ENCODE measurements at places on chromosomes 2 and 18.

DNA sequence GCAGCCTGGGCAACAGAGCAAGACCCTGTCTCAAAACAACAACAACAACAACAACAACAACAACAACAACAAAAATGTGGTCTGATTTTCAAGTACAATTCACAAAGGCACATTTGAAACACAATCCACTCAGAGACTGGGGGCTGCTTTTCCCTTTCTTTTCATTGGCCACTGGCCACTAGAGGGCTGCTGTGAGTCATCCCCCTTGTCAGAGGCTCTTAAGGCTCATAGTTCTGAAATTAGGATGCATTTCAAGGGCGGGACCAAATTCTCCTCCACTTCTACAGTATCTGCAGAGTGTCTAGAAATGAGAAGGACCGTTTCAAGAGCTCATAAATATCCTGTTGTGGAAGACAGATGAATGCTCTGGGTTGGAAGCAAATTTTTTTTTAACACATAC, 285.4 kb downstream of the NRXN1 start:
- DNase-seq: peak; percentile 60
- no peak overlapping the region for H3K27ac ChIP-seq
- H3K4me1 ChIP-seq: no peaks in the 10 kb centered on the region
- no peak overlapping the region for H3K4me3 ChIP-seq

- H3K27me3 ChIP-seq: peaks cover 6% of the 10 kb centered on the region
- H3K4me1 ChIP-seq: no peaks in the 10 kb centered on the region
- H3K36me3 ChIP-seq: no peaks in the 10 kb centered on the region
- DNase-seq: no peak
- H3K4me3 ChIP-seq: no peak overlapping the region
Observed at GRCh38 chr2:45049569-45050336, 40.5 kb upstream of the SIX2 start.

GRCh38 chr2:15732341-15733077, 140.8 kb downstream of the DDX1 start:
- H3K4me3 ChIP-seq: no peak overlapping the region
- no peak overlapping the region for H3K27ac ChIP-seq
- H3K4me1 ChIP-seq: peaks cover 3% of the 10 kb centered on the region
- DNase-seq: no peak
- peaks cover 4% of the 10 kb centered on the region for H3K27me3 ChIP-seq

GRCh38 chr2:154882725-154883124, 184.2 kb downstream of the KCNJ3 start:
- H3K27me3 ChIP-seq: no peaks in the 10 kb centered on the region
- H3K27ac ChIP-seq: no peak overlapping the region
- H3K4me1 ChIP-seq: no peaks in the 10 kb centered on the region
- H3K36me3 ChIP-seq: no peaks in the 10 kb centered on the region

GRCh38 chr2:240648155-240648649, 22.9 kb downstream of the GPR35 start:
- H3K27me3 ChIP-seq: peaks cover 10% of the 10 kb centered on the region
- H3K4me1 ChIP-seq: peaks cover 9% of the 10 kb centered on the region
- H3K4me3 ChIP-seq: no peak overlapping the region
- no peak for DNase-seq

- H3K4me3 ChIP-seq: no peak overlapping the region
- no peaks in the 10 kb centered on the region for H3K36me3 ChIP-seq
- DNase-seq: peak; percentile 20
- H3K4me1 ChIP-seq: peaks cover 19% of the 10 kb centered on the region
- no peak overlapping the region for H3K27ac ChIP-seq
- no peaks in the 10 kb centered on the region for H3K27me3 ChIP-seq
Observed at GRCh38 chr2:72745679-72746368, 80.0 kb downstream of the EXOC6B start.

DNA sequence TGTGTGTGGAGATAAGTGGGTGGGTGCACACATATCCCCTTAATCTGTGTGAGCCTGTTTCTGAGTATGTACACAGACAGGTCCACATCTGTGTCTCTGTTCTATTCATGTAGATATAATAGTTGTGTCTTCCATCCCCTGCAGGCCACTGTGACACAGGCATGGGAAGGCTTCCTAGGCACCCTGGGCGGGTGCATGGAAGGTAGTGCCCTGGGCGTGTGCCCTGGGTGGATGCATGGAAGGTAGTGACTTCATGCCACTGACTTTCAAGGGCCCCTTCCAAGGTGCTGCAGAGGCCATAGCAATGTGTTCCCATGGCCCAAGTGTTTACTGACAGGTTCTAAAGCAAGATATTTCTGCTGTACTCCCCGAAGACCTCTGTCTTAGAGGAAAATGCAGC, 462.5 kb upstream of the HS6ST1 start:
- no peak overlapping the region for H3K4me3 ChIP-seq
- peaks cover 4% of the 10 kb centered on the region for H3K36me3 ChIP-seq
- peaks cover 15% of the 10 kb centered on the region for H3K27me3 ChIP-seq
- no peak overlapping the region for H3K27ac ChIP-seq

DNA sequence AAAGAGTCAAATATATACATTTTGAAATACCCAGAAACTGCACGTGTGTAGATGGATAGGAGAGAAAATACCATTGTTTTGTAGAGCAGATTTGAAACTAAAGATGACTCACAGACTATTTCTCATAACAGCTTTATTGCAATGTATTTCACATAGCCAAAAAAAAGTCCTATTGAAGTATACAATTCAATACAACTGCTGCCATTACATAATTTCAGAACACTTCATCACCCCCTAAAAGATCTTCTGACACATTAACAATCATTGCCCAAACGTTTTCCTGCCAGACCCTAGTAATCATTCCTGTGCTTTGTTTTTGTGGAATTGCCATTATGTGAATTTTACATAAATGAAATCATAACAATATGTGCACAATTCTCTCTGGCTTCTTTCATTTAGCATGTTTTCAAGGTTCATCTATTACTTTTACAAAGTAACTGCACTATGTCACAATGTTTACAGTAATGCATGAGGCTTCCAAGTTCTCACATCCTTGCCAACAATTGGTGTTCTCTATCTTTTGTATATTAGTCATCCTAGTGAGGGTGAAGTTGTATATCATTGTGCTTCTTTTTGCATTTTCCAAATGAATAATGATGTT, 378.6 kb upstream of the CWC22 start:
- H3K27ac ChIP-seq: no peak overlapping the region
- H3K27me3 ChIP-seq: no peaks in the 10 kb centered on the region
- no peak for DNase-seq
- no peak overlapping the region for H3K4me3 ChIP-seq
- H3K4me1 ChIP-seq: no peaks in the 10 kb centered on the region

DNA sequence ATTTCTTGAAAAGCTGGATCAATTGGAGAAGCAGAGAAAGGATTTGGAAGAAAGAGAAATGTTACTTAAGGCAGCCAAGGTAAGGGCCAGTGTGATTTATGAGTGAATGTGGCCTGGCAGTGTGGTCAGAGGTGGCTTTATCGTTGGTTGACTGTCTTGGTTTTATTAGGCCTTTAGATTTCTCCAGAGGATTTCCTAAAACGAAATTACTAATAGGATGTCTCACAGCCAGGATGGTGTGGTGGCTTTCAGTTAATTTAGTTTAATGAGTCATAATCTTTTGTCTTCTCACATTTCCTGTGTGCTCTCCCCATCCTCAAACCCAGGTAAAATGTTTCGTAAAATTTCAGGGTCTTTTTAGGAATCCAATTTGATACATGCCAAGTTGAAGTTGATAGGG, 100.8 kb downstream of the TAF4B start:
- no peaks in the 10 kb centered on the region for H3K36me3 ChIP-seq
- no peak overlapping the region for H3K4me3 ChIP-seq
- no peak overlapping the region for H3K27ac ChIP-seq
- no peaks in the 10 kb centered on the region for H3K27me3 ChIP-seq
- no peak for DNase-seq

GRCh38 chr2:6975988-6976387, 58.8 kb downstream of the RNF144A start:
- DNase-seq: no peak
- no peak overlapping the region for H3K27ac ChIP-seq
- peaks cover 36% of the 10 kb centered on the region for H3K36me3 ChIP-seq
- H3K4me1 ChIP-seq: no peaks in the 10 kb centered on the region
- no peaks in the 10 kb centered on the region for H3K27me3 ChIP-seq
- no peak overlapping the region for H3K4me3 ChIP-seq

DNA sequence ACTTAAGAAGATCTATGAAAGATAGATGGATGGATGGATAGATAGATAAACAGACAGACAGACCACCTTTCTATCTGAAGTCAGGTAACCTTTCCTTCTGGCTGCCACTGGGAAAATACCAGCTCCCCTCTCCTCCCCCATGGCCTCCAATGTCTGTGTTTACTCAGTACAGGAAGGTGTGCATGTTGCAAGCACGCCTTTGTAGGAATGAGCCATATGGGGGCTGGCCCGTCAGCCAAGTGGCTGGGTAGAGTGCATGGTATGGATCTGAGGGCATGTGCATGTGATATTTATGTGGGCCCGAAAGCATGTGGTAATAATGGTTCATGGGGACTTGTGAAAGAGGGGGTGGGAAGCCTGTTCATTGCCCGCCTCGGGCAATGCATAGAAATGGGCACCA, 109.2 kb upstream of the FZD7 start:
- H3K36me3 ChIP-seq: no peaks in the 10 kb centered on the region
- no peak for DNase-seq
- no peak overlapping the region for H3K27ac ChIP-seq
- no peaks in the 10 kb centered on the region for H3K4me1 ChIP-seq
- no peaks in the 10 kb centered on the region for H3K27me3 ChIP-seq

DNA sequence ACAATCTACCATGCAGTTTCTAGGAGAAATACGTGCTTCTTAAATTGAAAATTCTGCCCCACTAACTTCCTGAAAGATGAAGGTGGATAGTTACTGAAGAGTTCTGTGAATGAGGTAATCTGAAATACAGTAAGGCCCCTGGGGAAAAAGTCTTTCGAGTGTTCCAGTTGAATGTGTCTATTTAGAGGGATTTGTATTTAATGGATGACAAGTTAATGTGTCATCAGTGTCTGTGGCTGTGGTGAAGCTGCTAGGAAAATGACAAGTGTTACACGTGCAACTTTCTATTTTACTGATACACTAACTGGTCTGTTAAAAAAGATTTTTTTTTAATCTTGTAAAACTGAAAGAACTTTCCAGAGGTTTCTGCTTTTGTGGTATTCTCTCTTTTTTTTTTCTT, 384.6 kb downstream of the STK39 start:
- H3K36me3 ChIP-seq: no peaks in the 10 kb centered on the region
- H3K27me3 ChIP-seq: peaks cover 1% of the 10 kb centered on the region
- no peak overlapping the region for H3K4me3 ChIP-seq
- H3K4me1 ChIP-seq: no peaks in the 10 kb centered on the region
- DNase-seq: no peak

GRCh38 chr2:190834890-190835208, 45.8 kb upstream of the GLS start:
- H3K36me3 ChIP-seq: no peaks in the 10 kb centered on the region
- no peak for DNase-seq
- H3K4me1 ChIP-seq: peaks cover 4% of the 10 kb centered on the region
- H3K27ac ChIP-seq: no peak overlapping the region
- H3K4me3 ChIP-seq: no peak overlapping the region

- no peaks in the 10 kb centered on the region for H3K36me3 ChIP-seq
- no peak overlapping the region for H3K27ac ChIP-seq
- no peak for DNase-seq
- no peak overlapping the region for H3K4me3 ChIP-seq
- no peaks in the 10 kb centered on the region for H3K4me1 ChIP-seq
Observed at GRCh38 chr2:210655229-210655975, 99.0 kb downstream of the CPS1 start.

DNA sequence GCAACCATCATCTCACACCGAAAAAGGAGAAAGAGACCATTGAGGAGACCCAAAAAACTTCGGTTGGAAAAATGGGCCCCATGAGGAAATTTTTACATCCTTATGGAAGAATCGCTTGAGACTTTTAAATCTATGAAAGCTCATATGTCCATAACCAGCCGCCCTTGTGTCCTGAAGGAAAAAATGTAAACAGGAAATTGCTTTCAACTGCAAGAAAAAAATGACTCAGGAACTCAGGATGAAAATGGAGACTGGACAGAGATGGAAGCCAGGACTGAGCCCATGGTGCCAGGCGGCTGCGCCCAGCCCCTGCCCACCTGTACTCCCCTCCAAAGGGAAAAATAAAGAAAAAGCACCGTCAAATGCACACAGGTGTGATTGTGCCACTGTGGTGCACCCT, 81.5 kb upstream of the SLC66A3 start:
- H3K27ac ChIP-seq: no peak overlapping the region
- H3K36me3 ChIP-seq: no peaks in the 10 kb centered on the region
- DNase-seq: no peak
- H3K4me1 ChIP-seq: peaks cover 16% of the 10 kb centered on the region
- H3K27me3 ChIP-seq: peaks cover 7% of the 10 kb centered on the region
- no peak overlapping the region for H3K4me3 ChIP-seq

DNA sequence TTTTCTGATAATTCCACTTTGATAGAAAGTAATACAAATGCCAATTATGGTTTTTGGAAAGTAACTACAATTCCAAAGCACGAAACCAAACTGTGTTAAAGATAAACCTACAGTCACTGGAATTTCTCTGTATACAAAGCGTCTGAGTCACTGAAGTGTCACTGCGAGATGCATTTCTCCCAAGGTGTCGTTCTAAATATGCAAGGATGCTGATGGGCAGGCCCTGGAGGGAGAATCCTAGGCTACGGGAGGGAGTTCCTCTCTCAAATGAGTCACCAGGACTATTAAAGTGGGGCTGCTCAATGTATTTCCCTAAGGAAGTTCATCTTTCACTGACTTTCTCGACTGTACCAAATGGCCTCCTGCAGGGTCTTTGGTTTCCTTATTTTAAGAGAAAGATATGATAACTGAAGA, 163.8 kb upstream of the STK17B start:
- no peak overlapping the region for H3K4me3 ChIP-seq
- peaks cover 4% of the 10 kb centered on the region for H3K36me3 ChIP-seq
- no peak for DNase-seq
- H3K4me1 ChIP-seq: peaks cover 13% of the 10 kb centered on the region
- H3K27ac ChIP-seq: no peak overlapping the region

GRCh38 chr2:12486205-12487118, 230.3 kb upstream of the TRIB2 start:
- DNase-seq: no peak
- H3K27ac ChIP-seq: no peak overlapping the region
- H3K4me1 ChIP-seq: peaks cover 16% of the 10 kb centered on the region
- H3K4me3 ChIP-seq: no peak overlapping the region
- H3K27me3 ChIP-seq: peaks cover 6% of the 10 kb centered on the region
- no peaks in the 10 kb centered on the region for H3K36me3 ChIP-seq

DNA sequence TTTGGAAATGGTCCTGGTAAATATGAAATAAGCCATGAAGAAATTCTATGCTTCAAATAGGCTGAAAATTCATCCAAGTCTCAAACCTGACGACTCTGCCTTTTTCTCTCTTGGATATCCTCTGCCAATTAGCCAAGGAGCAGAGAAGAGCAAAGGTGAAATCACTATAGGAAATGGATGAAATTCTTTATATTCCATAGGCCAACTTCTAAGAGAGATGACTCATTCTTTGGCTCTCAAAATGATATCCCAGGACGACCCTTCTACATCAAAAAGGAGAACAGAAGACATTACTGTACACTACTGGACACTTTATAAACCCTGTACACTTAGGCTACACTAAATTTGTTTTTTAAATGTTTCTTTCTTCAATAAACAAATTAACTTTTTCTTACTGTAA, 22.7 kb downstream of the PDE1A start:
- DNase-seq: no peak
- no peaks in the 10 kb centered on the region for H3K27me3 ChIP-seq
- H3K27ac ChIP-seq: no peak overlapping the region
- H3K4me1 ChIP-seq: peaks cover 2% of the 10 kb centered on the region
- no peak overlapping the region for H3K4me3 ChIP-seq

GRCh38 chr2:99032786-99033185, 96.8 kb upstream of the CRACDL start:
- no peak for DNase-seq
- no peaks in the 10 kb centered on the region for H3K36me3 ChIP-seq
- H3K27me3 ChIP-seq: no peaks in the 10 kb centered on the region
- no peak overlapping the region for H3K27ac ChIP-seq
- no peaks in the 10 kb centered on the region for H3K4me1 ChIP-seq
